LHCN-M2 (cell line): ENCODE measurements at places on chromosomes 16 and 17. TPM values are rescaled to one million over a fixed set of nuclear protein-coding genes. Genes with fewer than 3 reads are reported as not detected.

The FBXW10 gene
- not detected in 2 replicates for total RNA-seq

GRCh38 chr17:2701161-2701995, 10.2 kb downstream of the CLUH start:
- no peak for DNase-seq

- peak; percentile 73 for DNase-seq
Observed at GRCh38 chr16:86772671-86773353, 194.5 kb downstream of the FOXL1 start.

The EVI2B gene
- total RNA-seq = 6.3 and 10.6 TPM in 2 replicates

DNA sequence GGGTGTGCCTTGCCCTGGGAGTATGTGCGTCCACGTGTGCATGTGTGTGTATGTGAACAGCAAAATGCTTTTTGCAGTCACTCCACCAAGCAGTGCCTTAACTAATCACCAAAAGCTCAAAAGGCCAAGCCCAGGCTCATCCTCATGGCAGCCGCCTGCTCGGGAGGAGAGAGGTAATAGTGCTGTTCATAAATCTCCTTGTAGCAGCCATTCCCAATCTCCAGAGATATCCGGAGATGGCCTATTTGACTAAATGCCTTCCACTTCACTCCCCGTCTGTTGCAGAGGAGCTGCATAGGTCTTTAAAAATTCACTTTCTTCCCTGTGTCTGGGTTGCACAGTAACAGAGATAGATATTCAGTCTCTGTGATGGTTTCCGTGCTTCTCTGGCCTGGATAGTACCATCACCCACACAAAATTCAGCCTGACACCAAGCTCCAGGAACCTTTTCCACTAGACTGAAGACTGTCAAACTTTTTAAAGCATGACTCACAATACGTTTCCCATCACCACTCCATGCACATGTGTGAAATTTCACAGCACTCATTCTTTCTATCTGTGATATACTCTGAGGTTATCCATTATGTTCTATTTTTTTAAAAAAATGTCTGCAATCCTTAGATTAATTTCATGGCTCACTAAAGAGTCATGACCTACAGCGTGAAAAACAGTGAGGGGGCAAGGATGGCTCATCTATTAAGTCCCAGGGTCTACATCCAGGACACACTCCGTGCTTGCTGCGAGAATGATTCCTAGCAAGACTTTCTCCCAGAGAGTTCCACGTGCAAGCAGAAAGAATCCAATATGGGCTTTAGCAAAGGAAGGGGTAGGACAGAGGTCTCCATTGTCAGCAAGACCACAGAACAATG, 357.8 kb downstream of the GRIN2A start:
- no peak for DNase-seq

The MYL11 gene
- 7.2 TPM in 1 of 2 replicates, not detected in the other for total RNA-seq

The ASGR1 gene
- total RNA-seq = 0.29 and 1.4 TPM in 2 replicates

DNA sequence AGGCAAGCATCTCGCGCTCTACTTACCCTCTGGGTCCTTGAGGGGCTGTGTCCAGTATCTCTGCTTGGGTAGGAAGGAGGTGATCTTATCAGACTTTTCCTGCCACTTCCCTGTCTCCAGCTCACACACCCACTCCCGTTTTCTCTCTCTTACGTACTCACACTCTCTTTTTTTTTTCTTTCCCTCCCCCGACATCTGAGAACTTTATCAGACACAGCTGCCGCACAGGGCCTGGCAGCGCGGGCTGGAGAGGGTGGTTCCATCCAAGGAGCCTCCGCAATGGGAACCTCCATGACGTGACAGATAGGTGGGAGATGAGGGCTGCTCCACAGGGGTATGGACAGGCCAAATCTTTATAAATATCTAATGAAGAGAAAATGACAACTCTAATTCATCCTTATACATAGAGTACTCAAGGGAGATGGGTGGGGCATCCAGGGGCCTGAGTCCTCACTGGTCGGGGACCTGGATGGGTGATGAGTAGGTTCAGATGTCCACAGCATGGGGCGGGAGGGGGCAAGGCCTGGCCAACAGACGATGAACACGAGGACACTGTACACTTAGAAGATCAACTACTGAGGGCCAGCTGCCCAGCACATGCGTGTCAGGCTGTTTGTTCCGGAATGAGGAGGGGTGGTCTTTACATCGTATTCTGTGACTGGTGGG, 23.3 kb downstream of the MINK1 start:
- DNase-seq = no peak

GRCh38 chr16:54143934-54144571, 142.5 kb downstream of the IRX3 start:
- peak; percentile 8 for DNase-seq

DNA sequence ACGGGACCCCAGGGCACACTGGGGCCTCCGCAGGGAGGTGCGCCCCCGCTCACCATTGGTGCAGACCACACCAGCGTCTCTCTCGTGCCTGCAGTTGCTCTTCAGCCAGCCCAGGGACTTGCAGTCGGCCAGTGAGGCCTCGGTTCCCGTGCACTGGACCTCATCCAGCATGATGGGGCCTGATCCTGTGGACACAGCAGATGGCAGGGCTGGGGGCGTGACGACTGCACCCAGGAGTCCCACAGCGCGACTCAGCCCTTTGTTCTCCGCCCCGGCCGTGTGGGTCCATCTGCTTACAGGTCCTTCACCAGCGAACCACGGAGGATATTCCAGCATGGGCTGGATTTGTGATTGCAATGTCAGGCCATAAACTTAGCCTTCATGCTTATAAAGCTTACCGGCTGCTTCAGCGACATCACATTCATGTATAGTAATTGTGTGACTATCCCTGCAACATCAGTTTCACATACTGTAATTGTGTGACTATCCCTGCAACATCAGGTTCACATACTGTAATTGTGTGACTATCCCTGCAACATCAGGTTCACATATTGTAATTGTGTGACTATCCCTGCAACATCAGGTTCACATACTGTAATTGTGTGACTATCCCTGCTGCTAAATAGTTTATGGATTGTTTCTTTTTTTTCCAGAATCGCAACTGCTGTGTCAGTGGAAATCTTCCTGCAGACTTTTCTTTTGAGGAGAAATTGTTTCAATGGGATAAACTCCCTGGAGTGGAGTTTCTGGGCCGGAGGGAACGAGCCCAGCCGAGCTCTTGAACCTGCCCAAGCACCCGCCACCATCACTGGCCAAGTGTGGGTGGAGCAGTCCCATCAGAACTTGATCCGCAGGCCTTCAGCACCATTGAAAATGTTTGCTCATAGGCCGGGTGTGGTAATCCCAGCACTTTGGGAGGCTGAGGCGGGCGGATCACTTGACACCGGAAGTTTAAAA, 4.8 kb downstream of the LGALS3BP start:
- peak; percentile 39 for DNase-seq

The HAP1 gene
- total RNA-seq = under 0.01 TPM in 1 of 2 replicates, not detected in the other

GRCh38 chr16:56684256-56684925, 2.1 kb downstream of the MT1X start:
- DNase-seq = no peak

- no peak for DNase-seq
Observed at GRCh38 chr17:40535924-40536294, 29.4 kb downstream of the CCR7 start.

The PSMD7 gene
- total RNA-seq = 94.3 and 99.2 TPM in 2 replicates

DNA sequence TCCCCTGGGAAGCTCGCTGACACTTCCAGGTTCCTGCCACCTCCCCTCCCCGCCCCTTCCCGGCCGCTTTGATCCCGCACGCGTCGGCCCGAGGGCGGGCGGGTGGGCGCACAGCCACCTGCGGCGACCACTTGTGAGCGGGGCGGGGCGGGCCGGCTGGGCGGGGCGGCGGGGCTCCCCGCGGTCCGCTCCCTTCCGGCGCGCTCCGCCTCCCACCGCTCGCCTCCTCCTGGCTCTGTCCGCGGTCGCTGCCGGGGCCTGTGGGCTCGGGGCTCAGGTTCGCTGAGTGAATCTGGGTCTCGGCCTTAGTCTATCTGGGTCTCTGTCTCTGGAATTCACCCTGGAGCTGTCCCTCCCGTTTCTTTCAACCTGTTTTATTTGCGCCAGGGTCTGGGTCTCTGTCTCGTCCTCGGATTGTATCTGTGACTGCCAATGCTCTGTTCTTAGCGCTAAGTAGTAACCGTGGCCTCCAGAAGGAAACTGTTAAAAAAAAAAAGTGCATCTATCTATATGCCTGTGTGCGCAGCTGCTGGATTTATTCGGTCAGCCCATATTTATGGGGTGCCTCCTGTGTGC, 2.7 kb upstream of the HES7 start:
- peak; percentile 33 for DNase-seq

The OR1A1 gene
- total RNA-seq = not detected in 2 replicates

DNA sequence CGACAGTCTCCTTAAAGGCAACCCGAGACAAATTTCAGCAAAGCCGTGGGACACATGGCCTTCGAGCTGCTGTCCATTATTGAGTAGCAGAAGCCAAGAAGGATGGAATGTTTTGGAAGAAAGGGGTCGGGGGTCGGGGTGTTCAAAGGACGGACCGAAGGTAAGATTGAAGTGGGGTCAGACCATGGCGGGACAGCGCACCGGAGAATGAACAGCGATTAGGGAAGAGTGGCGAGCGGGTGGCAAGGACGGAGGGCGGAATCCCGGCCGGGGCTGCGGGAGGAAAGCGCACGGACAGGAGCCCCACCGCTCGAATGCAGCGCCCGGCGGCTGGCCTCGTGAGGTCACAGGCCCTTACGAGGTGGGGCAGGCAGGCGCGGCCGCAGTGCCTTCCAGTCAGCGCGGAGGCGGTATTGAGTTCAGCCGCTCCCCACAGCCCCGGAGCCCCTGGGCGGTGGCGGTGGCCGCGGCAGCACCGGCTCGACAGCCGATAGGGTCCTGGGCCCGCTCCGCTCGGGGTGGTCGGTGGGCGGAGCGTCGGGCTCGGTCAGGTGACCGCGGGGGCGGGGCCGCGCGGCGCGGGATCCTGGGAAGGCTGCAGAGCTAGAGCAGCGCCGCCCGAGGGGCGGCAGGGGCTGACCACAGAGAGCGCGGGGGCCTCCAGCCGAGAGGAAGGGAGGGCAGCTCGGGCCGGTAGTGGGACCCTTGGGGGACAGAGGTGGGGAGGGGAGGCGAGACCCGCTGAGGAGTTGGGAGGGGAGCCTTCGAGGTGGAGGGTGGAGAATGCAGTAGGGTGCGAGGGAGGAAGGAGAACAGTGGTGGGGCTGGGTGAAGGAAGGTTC, at the start of gene EFCAB13:
EFCAB13 (plus strand) TSS at position 574 of the 842 bp plus-strand sequence. CDS start 4,399 bp downstream, outside the sequence.
- DNase-seq = peak; percentile 91

- DNase-seq = peak; percentile 8
Observed at GRCh38 chr17:55303701-55304145, 39.0 kb downstream of the HLF start.

The TLCD1 gene
- total RNA-seq = 9.2 and 9.9 TPM in 2 replicates

- DNase-seq = no peak
Observed at GRCh38 chr16:80569440-80570105, 28.8 kb downstream of the DYNLRB2 start.

The APOBR gene
- total RNA-seq = not detected in 2 replicates

DNA sequence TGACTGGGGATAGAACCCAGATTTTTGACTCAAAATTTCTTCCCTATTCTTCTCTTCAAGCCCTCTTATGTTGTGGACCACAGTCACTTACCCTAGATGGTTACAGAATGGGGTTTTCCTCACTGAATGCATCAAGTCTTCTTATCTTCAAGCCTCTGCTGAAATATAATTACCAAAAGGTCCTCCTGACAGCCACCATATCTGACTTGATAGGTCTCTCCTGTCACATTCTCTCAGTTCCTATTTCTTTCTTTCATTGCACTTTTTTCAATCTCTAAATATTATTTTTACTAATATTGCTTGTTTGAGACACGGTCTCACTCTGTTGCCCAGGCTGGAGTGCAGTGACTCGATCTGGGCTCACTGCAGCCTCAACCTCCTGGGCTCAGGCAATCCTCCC, 1.1 kb upstream of the COPZ2 start:
- DNase-seq = no peak

DNA sequence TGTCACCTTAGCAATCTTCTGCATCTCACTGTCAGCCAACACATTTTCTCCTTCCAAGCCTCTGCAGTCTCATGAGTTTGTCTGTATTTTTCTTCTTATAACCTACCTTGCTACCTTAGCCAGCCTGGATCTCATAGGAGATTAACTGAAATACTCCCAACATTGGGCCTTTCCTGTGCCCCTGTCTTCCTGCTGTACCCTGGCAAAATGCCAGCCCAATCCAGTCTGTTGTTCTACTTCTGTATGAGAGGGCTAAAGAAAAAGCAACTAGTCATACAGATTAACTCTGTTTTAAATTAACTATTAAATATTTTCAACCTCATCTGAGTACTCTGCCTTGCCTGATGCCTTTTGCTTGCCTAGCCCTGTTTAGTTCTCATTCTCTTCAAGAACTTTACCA, 18.4 kb downstream of the GOSR1 start:
- no peak for DNase-seq

- DNase-seq = peak; percentile 19
Observed at GRCh38 chr16:81035975-81036750, 521 bp downstream of the ATMIN start.

DNA sequence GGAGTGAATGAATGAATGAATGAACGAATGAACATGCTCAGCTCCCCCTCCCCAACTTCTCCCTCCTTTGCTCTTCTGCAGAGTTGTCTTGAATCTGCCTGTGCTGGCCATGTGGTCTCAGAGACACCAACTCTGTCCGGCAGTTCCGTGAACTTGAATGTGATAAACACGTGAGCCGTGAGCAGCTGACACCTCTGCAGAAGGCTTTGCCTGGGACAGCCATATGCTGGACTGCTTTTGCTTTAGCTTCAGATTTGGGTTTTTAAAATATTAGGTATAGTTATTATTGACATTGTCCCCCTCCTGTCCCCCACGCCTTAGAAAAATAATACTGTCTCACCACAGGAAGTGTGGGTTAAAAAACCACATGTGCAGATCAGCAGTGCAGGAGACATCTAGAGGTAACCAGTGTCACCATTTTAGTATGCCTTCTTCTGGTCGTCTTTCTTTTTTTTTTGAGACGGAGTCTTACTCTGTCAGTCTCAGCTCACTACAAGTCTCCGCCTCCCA, 83.8 kb downstream of the ABCC1 start:
- no peak for DNase-seq

- no peak for DNase-seq
Observed at GRCh38 chr16:52874042-52874441, 178.7 kb downstream of the CHD9NB start.

- no peak for DNase-seq
Observed at GRCh38 chr17:34452769-34453168, 89.7 kb upstream of the CCL1 start.

- DNase-seq = no peak
Observed at GRCh38 chr17:72287586-72287985, 166.8 kb downstream of the SOX9 start.

GRCh38 chr16:4514606-4515005, 24.0 kb downstream of the CDIP1 start:
- no peak for DNase-seq

The CFAP97D1 gene
- under 0.01 and 0.06 TPM in 2 replicates for total RNA-seq

DNA sequence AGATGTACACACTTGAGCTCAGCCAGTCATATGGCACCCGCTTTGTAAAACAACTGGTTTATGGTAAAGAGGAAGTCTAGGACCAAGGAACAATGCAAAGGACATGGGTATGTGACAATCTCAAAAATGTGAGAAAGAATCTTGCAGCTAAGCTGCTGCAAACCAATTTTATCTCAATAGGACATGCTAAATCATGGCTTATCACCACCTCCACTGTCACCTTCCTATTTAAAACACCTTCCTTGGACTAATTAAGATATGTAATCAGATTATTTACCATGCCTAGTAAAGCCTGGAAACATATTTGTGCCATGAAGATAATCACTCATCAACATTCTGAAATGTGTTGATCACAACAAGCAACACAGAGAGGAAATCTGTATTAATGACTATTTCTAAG, 622.7 kb downstream of the CDH11 start:
- no peak for DNase-seq

GRCh38 chr17:58621174-58621573, 70.7 kb downstream of the TEX14 start:
- DNase-seq = no peak

- peak; percentile 53 for DNase-seq
Observed at GRCh38 chr17:11935734-11936406, 61.4 kb downstream of the ZNF18 start.

The GRAP gene
- total RNA-seq = 0.19 TPM in 1 of 2 replicates, not detected in the other
